T-helper 1 cell treated with Interleukin-12 subunit alpha and Interleukin-12 subunit beta and Interleukin-4 antibody, amounts not matched to agents 30 ng/mL and 1 ng/mL, for 36 hours (primary cell): ENCODE measurements at places on chromosomes 12 and 14. TPM values are rescaled to one million over a fixed set of nuclear protein-coding genes. Genes with fewer than 3 reads are reported as not detected.

The SCNN1A gene
- 0.07 TPM in 1 of 2 replicates, not detected in the other for total RNA-seq

The WDHD1 gene
- total RNA-seq, result 30.5 and 32.9 TPM in 2 replicates

The KRT83 gene
- total RNA-seq, result not detected in 2 replicates

The PDE3A gene
- not detected in 2 replicates for total RNA-seq

The SPX gene
- total RNA-seq, result 0.95 and 1.2 TPM in 2 replicates

The GPR137C gene
- total RNA-seq, result 0.32 and 0.47 TPM in 2 replicates

The FNTB gene
- 9.7 and 13.1 TPM in 2 replicates for total RNA-seq

The C14orf39 gene
- total RNA-seq, result not detected in 2 replicates

The PPFIA2 gene
- total RNA-seq, result not detected in 2 replicates

The GLTP gene
- total RNA-seq, result 23.7 and 24.9 TPM in 2 replicates

The NR4A1 gene
- 14.5 and 16.9 TPM in 2 replicates for total RNA-seq

The TAS2R9 gene
- total RNA-seq, result 0.27 TPM in 1 of 2 replicates, not detected in the other
